ENCODE measurements at places on chromosomes 1 and 21.

- H3K27ac ChIP-seq = no peak overlapping the region
- H3K36me3 ChIP-seq = no peaks in the 10 kb centered on the region
- no peaks in the 10 kb centered on the region for H3K4me1 ChIP-seq
- ATAC-seq = no peak
- H3K27me3 ChIP-seq = peaks cover 45% of the 10 kb centered on the region
These were observed 1.5 kb upstream of the KCNH1 start for GRCh38 chr1:211135342-211135950.

DNA sequence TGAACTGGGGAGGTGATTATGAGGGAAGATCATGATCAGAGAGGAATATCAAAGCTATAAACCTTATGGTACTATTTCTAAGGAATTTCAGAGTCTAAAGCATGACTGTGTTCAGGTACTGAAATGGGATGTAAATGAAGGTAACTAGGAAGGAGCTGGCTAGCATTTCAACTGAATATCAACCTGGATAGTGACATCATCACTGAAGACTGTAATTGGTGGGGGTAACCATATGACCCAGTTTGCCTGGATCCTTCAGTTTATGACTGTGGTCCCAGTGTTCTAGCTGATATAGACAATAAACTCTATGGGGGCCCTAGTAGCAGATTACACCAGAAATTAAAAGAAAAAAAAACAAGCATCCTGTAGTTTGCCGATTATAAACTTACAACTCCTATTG lies 120.8 kb downstream of the APP start:
- H3K27ac ChIP-seq = no peak overlapping the region
- no peak overlapping the region for H3K4me3 ChIP-seq
- ATAC-seq = no peak
- H3K27me3 ChIP-seq = no peaks in the 10 kb centered on the region
- H3K4me1 ChIP-seq = no peaks in the 10 kb centered on the region

DNA sequence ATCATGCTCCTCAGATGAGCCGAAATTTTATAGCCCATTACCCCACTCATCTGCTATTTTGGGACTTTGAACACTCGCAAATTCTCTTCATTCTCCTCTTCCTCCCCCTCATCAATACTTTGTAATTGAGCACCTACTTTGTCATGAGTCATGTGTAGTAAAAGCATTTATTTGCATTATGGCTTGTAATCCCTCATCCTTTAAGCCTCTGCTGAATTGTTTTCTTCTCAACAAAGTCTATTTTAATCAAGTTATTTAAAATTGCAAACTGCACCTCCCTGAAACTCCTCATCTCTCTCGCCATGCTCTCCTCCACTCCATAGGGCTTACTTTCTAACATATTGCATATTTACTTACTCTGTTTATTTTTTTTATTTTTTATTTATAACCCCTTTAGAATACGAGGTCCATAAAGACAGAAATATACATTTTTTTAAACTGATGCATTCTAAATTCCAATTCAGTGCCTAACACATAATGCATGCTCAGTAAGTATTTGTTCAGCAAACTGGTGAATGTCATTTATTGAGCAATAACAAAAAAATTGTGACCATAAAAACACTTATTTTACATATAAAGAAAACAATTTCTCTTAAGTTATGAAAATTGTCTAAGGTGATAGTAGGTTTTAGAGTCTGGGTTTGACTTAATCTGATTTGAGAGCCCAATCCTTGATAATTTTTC lies 161.7 kb downstream of the FASLG start:
- no peak for ATAC-seq
- H3K4me3 ChIP-seq = no peak overlapping the region

DNA sequence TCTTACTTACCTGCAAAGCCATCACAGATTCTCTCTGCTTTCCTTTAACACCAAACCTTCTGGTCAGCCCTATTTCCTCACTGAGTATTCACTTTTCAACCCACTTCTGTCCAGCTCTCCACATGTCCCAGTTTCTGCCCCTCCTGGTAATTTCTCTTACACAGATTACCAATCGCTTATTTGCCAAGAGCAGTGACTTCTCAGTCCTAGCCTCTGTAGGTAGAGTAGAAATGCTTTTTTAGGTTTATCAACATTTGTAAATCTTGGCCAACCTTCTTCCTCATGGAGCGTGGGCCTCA lies 33.6 kb upstream of the LRRC8C start:
- no peaks in the 10 kb centered on the region for H3K27me3 ChIP-seq
- H3K4me1 ChIP-seq = no peaks in the 10 kb centered on the region
- no peak overlapping the region for H3K4me3 ChIP-seq
- ATAC-seq = no peak

DNA sequence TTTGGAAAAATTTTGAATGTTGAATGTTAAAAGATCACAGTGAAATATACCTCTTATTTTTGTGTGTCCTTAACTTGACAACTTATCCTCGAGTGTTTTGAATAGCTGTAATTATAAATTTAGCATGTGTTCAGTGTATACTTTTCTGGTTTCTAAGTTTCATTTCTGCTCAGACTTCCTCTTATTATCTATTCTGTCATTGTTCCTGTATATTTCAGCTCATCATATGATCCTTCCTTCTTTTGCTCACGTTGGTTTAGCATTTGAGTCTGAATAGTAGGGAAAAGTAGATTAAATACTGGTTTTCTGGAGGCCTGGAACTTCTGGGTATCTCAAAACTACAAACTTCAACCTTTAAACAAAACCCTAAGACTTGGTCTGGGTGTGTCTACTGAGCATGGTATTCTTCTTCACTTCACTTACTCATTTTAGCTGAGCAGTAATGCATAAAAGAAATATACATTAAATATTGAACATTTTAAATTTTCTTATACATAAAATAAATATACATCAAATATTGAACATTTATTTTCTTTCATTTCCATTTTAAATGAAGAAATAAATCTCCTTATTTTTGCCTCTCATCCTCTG lies 3.3 kb upstream of the ATP6V1G3 start:
- H3K4me1 ChIP-seq = no peaks in the 10 kb centered on the region
- no peak overlapping the region for H3K27ac ChIP-seq
- ATAC-seq = no peak
- H3K27me3 ChIP-seq = no peaks in the 10 kb centered on the region
- no peak overlapping the region for H3K4me3 ChIP-seq

- no peak overlapping the region for H3K27ac ChIP-seq
- no peaks in the 10 kb centered on the region for H3K27me3 ChIP-seq
- no peak overlapping the region for H3K4me3 ChIP-seq
- peaks cover 5% of the 10 kb centered on the region for H3K36me3 ChIP-seq
- no peak for ATAC-seq
These were observed 2.4 kb downstream of the NTPCR start for GRCh38 chr1:232952514-232953499.

DNA sequence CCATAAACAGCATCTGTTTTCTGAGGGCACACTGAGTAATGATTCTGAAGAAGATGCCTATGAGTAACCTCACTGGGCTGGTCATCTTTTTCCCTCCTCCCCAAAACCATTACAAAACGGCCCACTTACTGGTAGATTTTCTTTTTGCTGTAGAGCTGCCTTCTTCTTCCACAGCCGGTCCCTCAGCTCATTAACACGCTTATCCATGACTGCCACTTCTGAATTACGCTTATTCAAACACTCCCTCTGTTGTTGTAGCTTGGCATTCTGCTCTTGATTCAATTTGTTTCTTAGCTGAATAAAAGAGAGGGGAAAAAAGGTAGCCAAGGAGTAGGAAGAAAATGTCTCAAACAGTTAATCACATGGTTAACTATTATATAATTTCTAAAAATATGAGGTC lies 43.1 kb downstream of the TP53BP2 start:
- peaks cover 93% of the 10 kb centered on the region for H3K36me3 ChIP-seq
- ATAC-seq = no peak
- no peak overlapping the region for H3K4me3 ChIP-seq
- no peaks in the 10 kb centered on the region for H3K27me3 ChIP-seq
- H3K4me1 ChIP-seq = no peaks in the 10 kb centered on the region

- peak overlapping the region; percentile 89 for H3K4me3 ChIP-seq
- H3K4me1 ChIP-seq = no peaks in the 10 kb centered on the region
- H3K27ac ChIP-seq = peak overlapping the region; percentile 96
- H3K36me3 ChIP-seq = no peaks in the 10 kb centered on the region
These were observed 1.0 kb downstream of the ENTREP3 start for GRCh38 chr1:155254228-155254713.

Data from gastroesophageal sphincter (tissue), 4 donors.